ENCODE measurements at places on chromosomes 2 and 18.

DNA sequence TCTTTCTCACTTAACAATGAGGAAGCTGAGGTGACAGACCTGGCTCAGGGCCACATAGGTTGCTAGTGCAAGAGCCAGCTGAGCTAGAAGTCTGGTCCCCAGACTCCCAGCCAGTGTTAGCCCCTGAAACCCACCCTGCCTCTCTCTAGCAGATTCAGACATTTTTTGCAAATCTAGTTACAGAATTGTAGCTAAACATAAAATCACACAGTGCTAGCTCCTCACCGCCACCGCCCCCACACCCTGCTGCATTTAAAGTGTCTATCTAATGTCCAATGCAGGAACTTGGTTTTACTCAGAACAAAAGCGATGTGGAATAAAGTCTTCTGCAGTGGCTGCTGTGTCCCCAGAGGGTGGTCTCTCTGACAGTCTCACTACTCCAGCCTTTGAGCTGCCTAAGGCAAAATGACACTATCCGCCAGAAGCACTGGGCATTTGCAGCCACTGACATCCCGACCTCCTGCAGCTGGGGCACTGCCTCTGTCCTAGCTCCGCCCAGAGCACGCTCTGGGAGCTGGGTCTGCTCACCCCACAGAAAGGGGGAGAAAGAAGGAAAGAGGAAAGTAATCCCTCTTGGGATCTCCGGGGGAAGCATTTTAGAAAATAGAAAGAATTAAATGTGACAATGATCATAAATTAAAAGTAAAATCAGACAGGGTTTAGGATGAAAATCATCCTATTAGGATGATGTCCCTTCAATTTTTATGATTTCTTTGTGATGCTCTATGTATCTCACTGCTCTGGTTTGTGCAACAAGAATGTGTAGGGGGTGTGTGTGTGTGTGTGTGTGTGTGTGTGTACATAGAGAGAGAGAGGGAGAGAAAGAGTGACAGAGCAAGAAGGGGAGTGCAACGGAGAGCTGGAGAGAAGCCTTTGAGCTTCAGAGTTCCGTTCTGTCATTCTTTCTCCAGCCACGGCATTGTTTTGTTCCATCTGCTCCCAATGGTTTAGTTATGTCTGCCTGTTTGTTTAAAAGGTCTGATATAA lies 50.5 kb upstream of the ST8SIA3 start:
- DNase-seq = no peak

GRCh38 chr18:35378574-35378896 lies 1.4 kb upstream of the ZNF396 start:
- no peak for DNase-seq

- peak; percentile 31 for DNase-seq
These were observed 99.5 kb downstream of the DYSF start for GRCh38 chr2:71552861-71553301.

DNA sequence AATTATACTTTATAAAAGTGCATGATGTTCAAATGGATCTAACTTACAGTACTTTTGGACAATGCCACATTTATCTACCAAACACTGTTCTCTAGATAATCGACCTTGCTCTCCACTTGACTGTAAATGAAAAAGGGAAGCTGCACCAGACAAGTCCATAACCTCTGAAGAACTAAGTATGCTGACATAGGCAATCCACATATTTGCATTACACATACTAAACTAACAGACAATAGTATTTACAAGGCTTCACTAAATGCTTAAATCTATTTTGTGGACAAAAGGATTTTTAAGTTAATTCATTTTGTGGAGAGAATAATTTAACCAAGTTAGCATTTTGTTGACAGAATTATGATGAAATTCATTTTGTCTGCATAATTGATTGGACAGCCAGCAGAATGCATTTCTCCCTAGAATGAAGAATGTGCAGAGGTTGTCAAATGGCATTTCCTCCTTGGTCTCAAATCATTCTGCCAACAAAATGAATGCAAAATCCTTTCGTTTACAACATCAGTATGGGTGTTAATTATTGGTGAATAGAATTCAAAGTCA lies 520.9 kb downstream of the CPS1 start:
- DNase-seq = no peak

GRCh38 chr2:217527590-217528202 lies 475.1 kb downstream of the TNS1 start:
- no peak for DNase-seq

- DNase-seq = peak; percentile 25
These were observed 18.8 kb upstream of the TNS1 start for GRCh38 chr2:218021536-218022071.

DNA sequence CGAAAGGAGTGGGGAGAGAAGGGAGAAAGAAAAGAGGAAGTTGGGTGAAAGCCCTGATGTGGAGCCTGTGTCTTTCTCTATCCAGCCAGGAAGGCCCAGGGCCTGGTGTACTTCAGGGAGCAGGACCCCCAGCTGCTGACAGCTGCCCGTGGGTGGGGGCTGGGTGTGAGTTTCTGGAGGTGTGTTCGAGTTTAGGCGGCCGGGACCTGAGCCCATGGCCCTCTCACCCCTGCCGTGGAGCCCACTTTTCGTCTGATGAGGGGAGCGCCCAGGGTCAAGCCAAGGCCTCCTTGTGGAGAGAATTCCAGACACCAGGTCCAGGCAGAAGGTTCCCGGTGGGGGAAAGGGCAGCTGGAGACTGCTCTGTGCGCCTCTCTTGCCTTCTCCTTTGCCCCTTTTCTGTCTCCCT lies 2.2 kb downstream of the SIX3 start:
- DNase-seq = no peak

DNA sequence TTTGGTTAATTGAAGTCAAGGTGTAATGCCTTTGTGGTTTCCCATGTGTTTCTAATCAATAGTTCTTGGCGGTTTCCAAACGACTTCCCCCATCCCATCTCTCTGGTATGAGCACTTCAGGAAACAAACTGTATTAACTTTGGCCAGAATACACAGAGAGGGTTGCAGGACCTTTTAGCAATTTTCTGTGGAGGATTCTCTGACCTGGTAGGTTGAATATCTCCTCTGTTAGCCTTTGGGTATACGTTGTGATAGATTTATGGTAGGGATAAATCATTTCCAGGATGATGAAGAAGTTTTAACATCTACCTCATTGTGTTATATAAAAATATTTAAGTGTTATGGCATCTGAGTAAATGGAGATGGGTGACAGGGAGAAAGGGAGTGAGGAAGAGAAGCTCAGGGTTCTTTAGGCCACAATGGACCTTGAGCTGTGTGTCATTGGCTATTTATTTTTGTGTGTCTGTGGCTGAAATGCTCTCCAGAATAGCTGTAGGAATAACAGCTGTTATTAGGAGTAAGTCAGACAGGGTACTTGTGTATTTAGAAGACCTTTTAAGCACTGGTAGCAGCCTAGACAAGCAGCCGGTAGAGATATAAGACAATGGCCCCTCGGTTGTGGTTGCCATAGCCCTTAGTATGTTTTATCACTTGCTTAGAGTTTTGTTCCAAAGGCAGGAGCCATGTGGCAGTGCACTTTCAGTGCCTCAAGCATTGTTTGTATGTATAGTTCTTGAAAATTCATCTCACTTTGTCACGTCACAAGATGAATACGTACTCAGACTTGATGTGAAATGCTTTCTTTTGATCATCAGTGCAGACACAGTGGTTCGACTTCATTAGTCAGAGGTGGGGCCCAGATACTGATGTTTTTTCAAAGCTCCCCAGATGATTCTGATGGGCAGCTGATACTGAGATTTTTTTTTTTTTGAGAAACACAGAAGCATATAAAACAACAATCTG lies 91.1 kb downstream of the FMNL2 start:
- no peak for DNase-seq

GRCh38 chr18:74499633-74500032 lies 3.5 kb downstream of the CNDP2 start:
- peak; percentile 36 for DNase-seq

DNA sequence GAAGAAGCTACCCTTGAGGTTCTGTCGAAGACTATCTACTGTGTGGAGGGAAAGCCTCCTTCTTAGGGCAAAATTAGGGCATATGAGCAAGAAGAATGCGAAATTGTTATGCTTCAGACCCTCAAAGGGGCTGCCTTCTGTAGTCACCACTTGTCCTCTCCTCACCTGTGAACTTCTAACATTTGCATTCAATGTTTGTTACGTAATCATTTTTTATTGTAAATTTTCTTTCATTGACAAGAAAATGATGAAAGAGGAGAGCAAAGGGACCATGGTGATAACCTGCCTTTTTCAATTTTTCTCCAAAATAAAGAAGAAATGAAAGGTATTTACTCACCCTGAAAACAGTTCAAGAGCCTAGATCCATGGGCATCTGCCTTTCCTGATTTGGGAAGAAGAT lies 193.0 kb downstream of the SP3 start:
- no peak for DNase-seq

- no peak for DNase-seq
These were observed 275.2 kb downstream of the DSEL start for GRCh38 chr18:67241299-67241698.

GRCh38 chr2:42834161-42834560 lies 41.8 kb upstream of the HAAO start:
- no peak for DNase-seq

DNA sequence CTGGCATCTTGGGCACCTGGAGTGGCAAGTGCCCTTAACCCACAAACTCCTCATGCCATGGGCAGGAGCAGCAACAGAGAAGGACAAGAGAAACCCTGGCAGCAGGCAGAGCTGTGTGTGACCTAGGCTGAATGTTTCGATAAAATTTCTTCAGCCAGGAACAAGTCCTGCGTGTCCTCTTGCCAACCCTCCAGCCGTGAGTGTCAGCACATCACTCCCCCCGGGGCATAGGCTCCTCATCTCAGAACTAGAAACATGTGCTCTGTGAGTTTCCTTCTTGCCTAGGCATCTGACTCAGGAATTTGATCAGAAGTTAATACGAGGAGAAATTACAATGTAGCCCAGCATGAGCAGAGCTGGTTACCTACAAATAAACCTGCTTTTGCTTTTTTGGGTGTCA lies 2.2 kb downstream of the ABCG8 start:
- DNase-seq = no peak

- DNase-seq = no peak
These were observed 34.0 kb downstream of the ARHGAP28 start for GRCh38 chr18:6763524-6763923.
